Activated CD4-positive, CD25-positive, alpha-beta regulatory T cell treated with anti-CD3 and anti-CD28 coated beads, Interleukin-2, amount 50 U/mL, for 16 hours (primary cell): ENCODE measurements at places on chromosomes 1 and 21.

DNA sequence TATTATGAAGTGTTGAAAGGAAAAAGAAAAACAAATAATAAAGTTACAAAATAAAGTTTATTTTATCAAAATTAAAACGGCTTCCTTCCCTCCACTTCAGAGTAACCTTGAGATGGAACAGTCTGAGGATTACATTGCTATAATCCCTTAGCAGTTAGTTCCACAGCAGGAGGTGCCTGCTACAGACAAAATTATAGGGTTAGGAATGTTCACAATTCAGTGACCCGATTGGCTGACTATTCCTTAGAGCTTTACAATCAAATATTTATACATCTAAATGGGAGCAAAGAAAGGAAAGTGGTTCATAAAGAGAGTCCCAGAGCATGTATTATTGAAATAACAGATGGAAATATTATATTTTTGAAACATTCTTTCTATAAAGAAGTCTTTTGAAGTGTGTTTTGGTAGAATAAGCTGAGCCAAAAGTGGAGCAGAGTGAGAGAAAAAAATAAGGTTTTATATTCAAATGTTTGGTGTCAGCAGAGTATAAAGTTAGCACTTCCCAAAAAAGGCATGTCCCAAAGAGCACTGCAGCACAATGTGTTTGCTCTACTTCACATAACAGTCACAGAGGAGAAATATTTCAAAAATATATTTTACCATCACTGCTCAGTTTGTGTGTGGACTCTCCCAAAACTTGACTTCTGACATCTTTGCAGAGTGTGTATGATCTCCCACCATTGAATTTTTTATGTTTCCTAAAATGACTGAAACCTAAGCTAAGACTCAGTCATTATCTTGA is 71.4 kb upstream of the GORAB start:
- DNase-seq, result no peak

- no peak for DNase-seq
Measured at GRCh38 chr1:21736876-21737275, 46.1 kb downstream of the USP48 start.

DNA sequence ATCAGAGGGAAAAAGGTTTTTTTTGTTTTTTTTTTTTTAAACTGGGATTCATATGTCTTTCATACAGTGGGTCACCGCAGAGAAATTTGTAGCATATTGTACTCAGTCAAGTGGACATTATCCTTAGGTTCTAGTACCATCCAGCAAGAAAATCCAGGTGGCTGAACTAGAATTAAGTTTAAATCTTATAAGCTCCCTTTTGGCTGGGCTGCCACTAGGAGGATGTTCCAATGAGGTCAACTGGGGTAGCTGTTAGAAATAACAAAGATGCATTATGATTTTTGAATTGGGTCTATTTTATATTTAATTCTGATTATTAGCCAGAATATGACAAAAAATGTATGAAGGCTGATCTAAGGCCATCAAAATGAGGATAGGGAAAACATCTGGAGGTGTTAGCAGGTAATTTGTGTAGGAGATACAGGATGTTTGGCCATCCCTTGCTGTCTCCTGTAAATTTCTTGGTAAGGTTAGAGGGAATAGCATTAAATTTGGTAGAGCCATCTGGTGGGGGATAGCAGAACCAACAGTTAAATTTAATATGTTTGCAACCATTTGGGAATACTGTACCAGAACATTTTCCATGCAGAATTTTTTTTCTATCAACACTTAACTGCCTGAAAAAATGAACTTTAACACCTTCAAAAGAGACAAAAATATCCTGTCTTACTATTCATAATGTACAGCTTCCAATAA is 568.5 kb upstream of the B3GALT2 start:
- no peak for DNase-seq

- no peak for DNase-seq
Measured at GRCh38 chr1:224559981-224560728, 56.0 kb upstream of the CNIH3 start.

GRCh38 chr1:15322648-15323350 is 75.8 kb downstream of the FHAD1 start:
- no peak for DNase-seq

DNA sequence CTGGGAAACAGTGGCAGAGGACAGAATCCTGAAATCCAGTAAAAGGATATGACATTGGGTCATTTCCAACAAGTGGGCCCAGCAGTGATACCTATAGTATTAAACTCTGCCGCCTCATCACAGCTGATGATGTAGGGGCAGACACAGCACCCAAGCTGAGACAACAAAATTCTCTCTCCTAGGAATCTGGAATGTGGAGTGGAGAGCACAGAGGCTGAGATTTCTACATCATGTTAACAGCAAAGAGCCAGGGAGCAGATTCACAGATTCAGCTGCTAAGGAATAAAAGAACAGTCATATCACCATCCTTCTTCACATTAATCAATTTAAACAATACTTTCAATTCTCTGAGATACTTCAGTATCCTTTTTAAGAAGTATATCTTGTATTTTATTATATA is 61.9 kb downstream of the CRP start:
- no peak for DNase-seq

GRCh38 chr1:25799935-25800702 is at the start of gene SELENON:
Gene SELENON, plus strand, starts transcription at chr1:25800193. Its CDS starts 38 bp downstream, at chr1:25800231.
- no peak for DNase-seq

GRCh38 chr1:209688746-209689234 is 13.6 kb downstream of the G0S2 start:
- no peak for DNase-seq

DNA sequence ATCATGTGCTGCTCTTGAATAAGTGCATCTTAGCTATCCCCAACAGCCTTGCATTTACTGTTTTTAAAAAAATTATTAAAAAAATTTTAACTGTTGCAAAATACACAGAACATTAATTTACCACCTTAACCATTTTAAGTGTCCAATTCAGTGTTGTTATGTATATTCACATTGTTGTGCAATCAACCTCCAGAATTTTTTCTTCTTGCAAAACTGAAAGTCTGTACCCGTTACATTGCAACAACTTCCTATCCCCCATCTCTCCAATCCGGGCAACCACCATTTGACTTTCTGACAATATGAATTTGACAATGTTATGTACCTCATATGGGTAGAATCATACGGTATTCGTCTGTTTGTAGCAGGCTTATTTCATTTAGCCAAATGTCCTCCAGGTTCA is 83.1 kb downstream of the FMN2 start:
- DNase-seq, result no peak

DNA sequence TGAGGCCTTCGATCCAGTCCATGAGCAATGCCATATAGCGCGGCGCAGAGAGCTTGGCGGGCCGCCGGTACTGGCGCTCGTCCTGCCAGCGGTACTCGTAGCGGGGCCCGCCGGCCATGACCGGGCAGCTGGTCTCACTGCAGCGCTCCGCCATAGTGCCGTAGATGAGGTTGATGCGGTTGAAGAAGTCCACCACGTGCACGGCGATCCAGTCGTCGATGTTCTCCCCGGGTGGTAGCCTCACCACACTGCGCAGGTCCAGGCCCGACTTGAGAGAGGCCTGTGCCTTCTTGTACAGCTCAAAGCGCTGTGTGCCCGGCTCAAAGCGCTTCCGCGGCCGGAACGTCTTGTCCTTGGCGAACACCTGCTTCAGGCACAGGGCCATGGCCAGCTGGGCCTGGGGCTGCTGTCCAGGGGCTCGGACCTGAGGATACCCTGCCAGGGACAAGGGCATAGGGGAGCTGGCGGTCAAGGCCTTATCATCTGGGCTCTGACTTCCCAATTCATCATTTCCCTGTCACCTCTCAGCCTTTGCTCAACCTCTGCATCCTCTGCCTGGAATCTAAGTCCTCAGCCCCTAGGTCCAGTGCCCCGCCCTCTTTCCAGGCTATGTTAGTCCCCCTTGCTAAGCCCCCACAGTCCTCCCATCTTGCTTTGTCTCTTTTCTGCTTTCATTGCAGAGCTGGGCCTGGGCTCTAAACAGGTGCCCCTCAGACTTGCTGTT is 3.5 kb downstream of the MOB3C start:
- no peak for DNase-seq

GRCh38 chr1:12478612-12478985 is 139.4 kb downstream of the DHRS3 start:
- no peak for DNase-seq

- no peak for DNase-seq
Measured at GRCh38 chr1:58884706-58885661, 101.1 kb upstream of the JUN start.

- no peak for DNase-seq
Measured at GRCh38 chr1:12587981-12588640, 29.9 kb downstream of the DHRS3 start.

DNA sequence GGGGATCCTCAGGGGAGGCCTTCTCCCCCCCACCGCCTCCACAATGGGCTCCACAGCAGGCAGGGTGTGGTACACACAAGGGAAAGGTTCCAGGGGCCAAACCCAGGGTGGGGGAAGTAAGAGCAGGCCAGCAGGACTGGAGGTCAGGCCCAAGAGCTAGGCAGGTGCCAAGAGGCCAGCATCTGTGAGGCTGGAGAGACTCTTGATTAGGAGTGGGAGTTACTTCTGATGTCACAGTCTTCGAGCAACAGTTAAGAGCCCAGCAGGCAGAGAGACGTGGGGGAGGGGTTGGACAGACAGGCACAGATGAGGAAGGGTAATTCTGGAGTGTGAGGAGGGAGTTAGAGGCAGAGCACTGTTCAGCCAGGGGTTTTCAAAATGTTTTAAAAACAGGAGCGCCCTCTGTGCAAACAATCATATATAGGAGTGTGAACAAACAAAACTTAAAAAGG is 55.8 kb downstream of the SLC9A1 start:
- DNase-seq, result no peak

- DNase-seq, result no peak
Measured at GRCh38 chr1:99004254-99004860, 304 bp downstream of the PLPPR5 start.

DNA sequence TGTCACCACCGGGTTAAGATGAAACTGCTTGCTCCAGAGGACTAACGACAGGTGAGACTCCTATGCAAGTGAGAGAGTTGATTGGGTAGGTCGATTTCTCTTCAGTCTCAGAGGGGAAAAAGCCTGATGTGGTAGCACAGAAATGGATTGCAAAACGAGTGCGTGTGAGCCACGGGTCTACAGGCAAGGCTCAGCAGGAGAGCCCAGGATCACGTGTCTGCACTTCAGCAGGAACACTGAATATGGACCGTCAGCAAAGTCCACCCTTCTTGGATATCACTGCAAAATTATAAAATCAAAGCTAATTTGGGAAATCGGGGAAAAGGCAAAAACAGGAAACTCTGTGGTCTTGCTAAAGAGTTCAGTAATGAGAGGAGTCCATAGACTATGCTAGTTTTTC is 107.7 kb upstream of the ZNF648 start:
- DNase-seq, result no peak

GRCh38 chr1:150259758-150260669 is 2.4 kb downstream of the CA14 start:
- no peak for DNase-seq

DNA sequence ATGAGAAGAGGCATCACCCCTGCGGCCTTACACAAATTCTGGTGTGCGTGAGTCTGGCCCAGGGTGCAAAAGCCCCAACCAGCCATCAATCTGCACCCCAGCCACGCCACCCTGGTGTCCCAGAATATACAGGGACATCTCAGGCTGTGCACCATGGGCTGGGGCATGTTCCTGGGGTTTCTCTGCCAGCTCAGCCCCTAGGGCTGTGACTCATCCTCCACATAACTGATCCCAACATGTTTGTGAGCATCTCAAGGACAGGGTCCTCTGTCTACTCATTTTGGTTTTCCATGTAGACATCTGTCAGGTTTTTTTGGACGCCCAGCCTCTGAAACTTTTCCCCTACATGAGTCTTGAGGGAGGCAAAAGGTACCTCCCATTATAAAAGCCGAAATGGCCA is 511 bp downstream of the ZNF683 start:
- DNase-seq, result no peak

DNA sequence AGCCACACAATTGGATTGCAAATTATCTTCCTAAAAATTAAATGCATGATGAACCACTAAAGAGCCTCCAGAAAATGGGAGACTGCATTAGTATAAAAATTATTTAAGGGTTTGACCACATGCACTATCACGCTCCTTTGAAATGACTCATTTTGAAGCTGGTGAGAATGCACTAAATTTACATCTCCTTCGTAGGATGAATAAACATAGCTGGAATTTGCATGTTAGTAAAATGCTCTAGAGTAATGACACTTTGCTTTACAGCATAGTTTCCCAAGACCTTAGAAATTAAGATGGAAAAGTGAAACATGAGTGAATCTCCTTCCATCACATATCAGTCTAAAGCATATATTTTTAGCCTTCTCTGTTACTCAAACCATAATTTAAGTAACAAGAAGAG is 2.4 kb downstream of the PLPPR4 start:
- no peak for DNase-seq

DNA sequence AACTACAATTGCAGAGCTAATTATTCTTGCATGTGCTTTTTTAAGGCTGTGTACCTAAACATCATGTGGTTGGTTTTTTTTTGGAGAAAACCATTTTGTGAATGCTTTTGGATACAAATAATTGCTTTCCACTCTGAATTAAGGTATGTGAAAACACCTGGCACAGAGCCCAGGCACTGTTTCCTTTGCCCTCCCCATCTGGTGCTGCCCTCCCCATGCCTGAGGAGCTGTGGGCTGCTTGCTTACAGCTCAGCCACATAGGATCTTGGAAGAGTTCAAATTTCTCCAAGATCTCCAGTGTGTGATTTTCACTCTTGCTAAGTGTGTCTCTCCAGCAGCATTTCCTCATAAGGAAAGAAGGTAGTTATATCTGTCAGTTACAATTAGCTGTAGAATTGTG is 27.8 kb downstream of the DNM3 start:
- DNase-seq, result no peak

- DNase-seq, result no peak
Measured at GRCh38 chr1:48019714-48020315, 22.6 kb upstream of the TRABD2B start.

GRCh38 chr1:192477630-192478029 is 97.9 kb upstream of the RGS1 start:
- no peak for DNase-seq

- DNase-seq, result no peak
Measured at GRCh38 chr21:16847211-16847610, 665.6 kb upstream of the CXADR start.

GRCh38 chr1:111733992-111734341 is 5.2 kb downstream of the INKA2 start:
- DNase-seq, result no peak

- DNase-seq, result no peak
Measured at GRCh38 chr1:226332947-226333346, 24.0 kb upstream of the LIN9 start.

GRCh38 chr1:93395195-93395594 is 49.5 kb downstream of the DR1 start:
- no peak for DNase-seq

- no peak for DNase-seq
Measured at GRCh38 chr21:42708107-42708506, 54.7 kb downstream of the PDE9A start.
